ENCODE measurements at places on chromosomes 3 and 15. TPM values are rescaled to one million over a fixed set of nuclear protein-coding genes. Genes with fewer than 3 reads are reported as not detected.

DNA sequence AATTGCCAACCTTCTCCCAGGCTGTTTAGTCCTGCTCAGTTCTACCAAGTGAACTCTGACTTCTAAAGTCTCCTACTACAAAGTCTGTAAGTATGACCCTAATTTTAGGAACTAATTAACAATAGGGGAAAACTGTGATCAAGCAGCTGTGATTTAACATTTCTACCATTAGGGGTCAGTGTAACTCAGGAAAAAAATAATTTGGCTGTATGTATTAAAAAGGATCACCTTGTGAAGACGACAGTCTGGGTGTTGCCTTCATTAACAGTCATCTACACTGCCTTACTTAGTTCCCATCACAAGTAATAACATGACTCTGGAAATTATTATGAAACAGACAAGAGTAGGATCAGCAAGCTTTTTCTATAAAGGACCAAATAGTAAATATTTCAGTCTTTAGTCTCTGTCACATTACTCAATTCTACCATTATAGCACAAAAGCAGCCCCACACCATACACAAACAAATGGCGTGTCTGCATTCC, 4.2 kb upstream of the NPHP3 start:
- peak; percentile 40 for DNase-seq

DNA sequence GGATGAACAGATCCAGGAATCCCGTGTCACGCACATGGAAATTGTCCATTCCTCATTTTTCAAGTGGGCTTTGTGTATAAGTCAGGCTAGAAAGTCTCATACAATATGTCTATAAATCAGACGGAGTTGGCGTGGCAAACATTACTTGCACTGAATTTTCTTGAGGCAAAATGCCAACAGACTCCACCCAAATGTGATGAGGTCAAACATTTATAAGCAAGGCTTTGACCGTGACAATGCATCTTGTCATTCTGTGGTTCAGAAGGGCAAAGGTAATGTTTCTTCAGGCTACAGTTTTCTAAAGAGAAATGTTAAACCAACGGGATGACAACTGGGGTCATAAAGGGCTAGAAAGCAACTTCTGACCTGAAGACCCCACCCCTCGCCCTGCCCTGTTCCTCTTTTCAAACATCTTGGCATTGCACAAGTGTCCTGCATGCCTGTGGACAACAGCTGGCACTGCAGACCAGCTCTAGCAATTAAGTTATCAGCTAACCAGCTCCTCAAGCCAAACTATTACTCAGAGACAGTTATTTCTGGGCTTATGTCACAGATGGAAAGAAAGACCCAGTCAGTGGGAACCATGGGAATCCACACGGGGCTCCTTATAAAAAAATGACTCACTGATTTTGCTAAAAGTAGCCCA, 36.5 kb upstream of the SPTBN5 start:
- DNase-seq = peak; percentile 89

DNA sequence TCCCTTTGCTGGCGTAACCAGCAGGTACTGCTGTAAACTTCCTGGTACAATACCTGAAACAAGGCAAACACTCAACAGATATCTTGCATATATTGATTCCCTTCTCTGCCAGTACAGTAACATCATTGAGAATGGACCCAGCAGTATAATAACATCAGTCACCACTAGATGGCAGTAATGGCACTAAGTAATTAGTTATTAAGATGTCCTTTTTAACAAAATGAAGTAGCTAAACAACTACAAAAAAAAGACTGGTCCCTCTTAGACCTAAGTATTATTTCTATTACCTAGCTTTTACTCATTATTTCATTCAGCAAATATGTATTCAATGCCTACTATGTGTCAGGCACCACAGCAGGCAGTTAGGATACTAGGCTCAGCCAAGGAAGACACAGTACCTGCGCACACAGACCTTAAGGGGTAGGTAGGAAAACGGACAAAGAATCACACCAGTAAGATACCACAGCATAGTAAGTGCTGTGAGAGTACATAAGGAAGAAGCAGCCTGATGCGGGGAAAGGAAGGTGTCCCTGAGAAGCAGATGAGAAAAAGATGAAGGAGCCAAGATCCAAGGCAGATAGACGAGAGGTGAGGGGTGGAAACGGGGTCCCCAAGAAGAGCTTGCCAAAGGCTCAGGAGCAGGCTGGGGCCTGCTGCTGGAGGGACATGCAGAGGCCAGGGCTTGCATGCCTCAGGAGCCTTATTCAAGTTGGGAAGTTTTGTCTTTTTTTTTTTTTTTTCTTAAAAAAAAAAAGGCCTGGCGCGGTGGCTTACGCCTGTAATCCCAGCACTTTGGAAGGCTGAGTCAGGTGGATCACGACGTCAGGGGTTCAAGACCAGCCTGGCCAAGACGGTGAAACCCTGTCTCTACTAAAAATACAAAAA, 102.7 kb upstream of the CHD2 start:
- peak; percentile 66 for DNase-seq

GRCh38 chr3:37605572-37606153, 256.0 kb upstream of the CTDSPL start:
- DNase-seq = no peak

DNA sequence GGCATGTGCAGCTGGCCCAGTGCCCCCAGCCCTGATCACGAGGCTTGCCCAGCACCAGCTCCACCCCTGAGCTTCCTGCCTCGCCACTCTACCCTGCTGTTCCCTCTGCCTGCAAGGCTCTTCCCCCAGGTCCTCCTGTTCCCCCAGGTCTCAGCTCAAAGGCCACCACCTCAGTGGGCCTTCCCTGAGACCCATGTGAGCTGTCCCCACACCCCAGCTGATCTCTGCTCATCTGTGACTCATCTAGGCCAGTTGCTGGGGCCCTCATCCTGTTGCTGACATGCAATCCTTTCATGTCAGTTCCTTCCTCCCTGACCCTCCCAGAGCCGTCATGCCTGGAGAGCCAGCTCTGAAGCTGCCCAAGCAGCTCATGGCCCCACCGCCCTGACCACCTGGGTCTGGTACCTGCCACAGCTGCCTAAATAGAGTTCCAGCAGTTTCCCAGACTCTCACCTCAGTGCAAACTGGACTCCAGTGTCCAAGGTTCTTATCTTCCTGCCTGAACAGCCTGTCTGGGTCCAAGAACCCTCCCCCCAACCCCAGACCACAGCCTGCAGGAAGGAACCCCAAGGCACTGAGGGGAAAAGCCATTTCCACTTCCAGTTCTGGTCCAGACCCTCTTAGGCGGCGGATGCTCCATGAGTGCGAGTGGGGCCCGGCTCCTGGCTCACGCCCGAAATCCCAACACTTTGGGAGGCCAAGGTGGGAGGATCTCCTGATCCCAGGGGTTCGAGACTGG, 116.6 kb upstream of the IQSEC1 start:
- DNase-seq = peak; percentile 28

DNA sequence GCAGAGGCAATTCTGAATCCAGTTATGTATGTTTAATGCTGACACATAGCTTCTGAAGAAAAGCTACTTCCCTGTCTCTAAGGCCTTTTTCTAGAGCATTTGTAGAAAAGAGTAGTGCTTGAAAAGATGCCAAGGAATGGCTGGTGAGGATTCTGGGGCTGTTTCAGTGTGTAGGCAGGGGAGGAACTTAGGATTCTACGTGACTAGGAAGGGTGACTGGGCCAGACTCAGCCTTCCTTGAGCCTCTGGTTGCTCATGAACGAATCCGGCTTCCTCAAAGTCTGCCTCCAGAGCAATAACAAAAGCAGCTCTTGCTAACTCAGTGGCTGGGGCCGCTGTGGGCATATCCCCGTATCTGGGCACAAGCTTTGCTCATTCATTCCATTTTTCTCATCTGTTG, 104.8 kb upstream of the WNT5A start:
- no peak for DNase-seq

The PYGO1 gene
- total RNA-seq = 1.0 TPM

Data from mammary epithelial cell (primary cell).